EH (cell line): ENCODE measurements at places on chromosomes 1 and 21.

- no peak for DNase-seq
Measured at GRCh38 chr1:107450899-107451664, 310.2 kb downstream of the NTNG1 start.

DNA sequence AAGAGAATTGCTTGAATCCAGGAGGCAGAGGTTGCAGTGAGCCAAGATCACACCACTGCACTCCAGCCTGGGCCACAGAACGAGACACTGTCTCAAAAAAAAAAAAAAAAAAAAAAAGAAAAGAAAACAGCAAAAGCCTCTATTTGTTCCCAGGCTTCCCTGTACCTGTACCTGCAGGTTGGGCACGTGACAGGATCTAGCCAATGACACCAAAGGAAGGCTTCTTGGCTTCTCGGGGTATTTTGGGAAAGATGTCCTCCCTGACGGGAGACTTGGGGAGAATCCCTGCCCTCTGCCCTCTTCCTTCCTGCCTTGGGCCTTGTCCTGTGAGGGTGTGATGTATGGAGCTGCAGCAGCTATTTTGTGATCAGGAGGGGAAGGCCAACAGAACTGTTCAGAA is 22.8 kb downstream of the TMCO4 start:
- DNase-seq: no peak

DNA sequence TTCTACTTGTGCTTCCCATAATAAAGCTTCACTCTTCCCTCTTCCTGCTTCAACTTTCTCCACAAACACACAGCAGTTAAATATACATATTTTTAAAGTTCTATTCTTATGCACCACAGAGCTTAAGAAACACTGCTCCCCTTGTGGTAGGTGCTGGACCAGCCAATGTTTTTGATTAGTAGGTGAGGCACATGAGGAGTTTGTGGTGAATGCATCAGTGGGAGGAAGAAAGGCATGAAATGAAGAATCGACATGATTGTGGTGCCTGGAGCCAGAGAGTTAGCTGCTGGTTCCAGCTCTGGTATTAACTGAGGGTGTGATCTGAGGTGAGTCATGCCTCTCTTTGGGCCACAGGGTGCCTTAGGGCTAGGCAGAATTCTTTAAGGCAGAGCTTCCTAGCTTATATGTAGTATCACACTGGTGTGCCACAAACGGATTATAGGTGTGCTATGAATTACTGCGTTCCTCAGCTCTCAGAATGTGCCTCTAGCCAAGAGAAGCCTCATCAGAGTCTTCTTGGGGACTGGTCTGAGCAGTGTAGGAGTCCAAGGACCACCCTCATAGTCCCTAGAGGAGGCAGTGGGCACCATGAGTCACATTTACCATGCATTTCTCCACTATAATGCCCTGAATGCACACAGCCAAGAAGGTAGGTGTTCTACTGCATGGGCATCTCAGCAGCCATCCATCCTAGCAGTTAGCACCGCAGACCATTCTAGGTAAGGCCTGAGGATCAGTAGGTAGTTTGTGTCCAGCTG is 97.4 kb upstream of the SGIP1 start:
- DNase-seq: peak; percentile 90

- DNase-seq: no peak
Measured at GRCh38 chr21:40625991-40626390, 221.0 kb downstream of the DSCAM start.

- DNase-seq: no peak
Measured at GRCh38 chr1:56432166-56432971, 147.0 kb downstream of the PLPP3 start.

DNA sequence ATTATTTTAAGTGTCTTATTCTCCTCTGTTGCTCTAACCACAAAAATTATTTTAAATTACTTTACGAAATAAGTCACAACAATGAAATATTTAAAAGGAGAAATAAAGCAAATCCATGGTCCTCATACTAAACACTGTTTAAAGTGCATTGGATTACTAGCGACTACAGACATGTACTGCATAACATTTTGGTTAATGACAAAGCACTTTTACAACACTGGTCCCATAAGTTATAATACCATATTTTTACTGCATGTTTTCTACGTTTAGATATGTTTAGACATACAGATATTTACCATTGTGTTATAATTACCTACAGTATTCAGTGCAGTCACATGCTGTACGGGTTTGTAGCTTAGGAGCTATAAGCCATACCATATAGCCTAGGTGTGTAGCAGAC is 30.2 kb downstream of the VAMP4 start:
- no peak for DNase-seq

- no peak for DNase-seq
Measured at GRCh38 chr1:90919190-90919719, 102.6 kb downstream of the ZNF644 start.

- no peak for DNase-seq
Measured at GRCh38 chr1:218556016-218556415, 210.9 kb downstream of the TGFB2 start.

DNA sequence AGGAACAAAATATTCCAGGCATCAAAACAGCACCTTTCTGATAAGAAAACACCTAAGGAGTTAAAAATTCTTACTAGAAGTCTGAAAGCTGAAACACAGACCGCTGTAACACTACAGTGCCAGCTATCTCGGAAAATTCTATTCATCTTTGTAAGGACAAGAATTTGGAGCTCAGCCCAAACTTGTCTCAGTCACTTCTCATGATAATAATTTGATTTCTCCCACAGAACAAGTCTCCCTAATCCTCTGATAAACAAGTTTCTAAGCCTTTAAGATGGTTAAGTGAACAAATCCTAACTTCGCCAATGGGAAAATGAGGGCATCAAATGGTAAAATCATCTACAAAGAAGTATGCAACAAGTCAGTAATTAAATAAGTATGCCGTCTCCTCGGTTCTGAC is 59.9 kb downstream of the SIPA1L2 start:
- peak; percentile 9 for DNase-seq

GRCh38 chr1:21249940-21250493 is 40.2 kb downstream of the ECE1 start:
- DNase-seq: no peak

DNA sequence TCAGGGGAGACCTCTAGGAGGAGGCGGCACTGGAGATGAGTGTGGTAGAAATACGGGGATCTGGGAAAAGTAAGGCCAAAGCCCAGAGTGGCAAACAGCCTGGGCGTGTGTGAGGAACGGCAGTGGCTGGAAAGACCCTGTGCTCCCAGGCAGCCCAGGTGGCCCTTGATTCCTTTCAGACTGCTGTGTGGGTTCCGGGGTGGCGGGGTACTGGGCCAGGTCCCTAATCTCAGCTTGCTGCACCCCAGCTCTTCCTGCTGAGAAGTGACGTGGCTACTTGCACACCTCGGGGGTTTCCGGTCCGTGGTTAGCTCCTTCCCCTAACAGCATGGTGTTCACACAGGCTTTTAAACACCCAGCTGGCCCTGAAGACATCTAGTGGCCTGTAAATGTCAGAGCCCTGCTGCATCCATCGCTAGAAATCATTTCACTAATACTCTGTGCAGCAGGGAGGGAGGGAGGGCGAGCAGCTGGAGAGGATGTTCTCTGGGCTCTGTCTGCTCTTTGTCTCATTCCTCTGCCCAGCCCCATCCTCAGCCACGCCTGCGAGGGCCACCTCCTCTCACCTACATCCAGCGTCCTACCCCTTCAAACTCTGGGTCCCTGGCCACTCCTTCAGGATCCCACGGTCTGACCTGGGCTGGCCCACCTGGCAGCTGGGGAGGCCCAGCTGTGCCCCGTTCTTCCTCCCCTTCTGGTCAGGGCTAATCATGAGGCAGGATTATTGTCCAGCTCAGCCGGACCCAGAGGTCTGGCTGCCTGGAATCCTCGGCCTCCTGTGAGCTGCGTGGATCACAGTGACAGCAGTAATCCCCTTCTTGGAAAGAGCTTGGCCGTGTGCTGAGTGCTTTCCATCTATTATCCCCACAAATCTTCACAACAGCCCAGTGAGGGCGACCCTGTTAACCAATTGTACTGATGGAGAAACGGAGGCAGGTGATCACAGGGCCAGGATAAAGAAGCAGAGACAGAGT is 7.2 kb downstream of the ZDHHC18 start:
- no peak for DNase-seq

GRCh38 chr1:200872446-200873115 is at the start of gene GPR25:
Gene GPR25 (plus strand): TSS chr1:200872981. CDS start chr1:200873038, 57 bp downstream.
- no peak for DNase-seq

DNA sequence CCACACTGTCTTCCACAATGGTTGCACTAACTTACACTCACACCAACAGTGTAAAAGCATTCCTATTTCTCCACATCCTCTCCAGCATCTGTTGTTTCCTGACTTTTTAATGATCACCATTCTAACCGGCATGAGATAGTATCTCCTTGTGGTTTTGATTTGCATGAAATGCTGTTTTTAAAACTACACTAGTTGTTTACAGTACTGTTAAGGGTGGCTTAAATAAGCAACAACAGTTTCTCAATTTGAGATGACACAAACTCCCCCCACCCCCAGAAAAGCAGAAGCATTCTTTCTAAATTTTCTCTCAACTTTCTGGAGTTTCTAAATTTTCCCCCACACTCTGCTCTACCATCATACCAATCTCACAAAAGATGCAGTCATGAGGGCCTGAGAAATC is 7.1 kb upstream of the SLAMF7 start:
- no peak for DNase-seq

GRCh38 chr1:147890177-147890790 is 12.3 kb upstream of the GJA8 start:
- peak; percentile 64 for DNase-seq

DNA sequence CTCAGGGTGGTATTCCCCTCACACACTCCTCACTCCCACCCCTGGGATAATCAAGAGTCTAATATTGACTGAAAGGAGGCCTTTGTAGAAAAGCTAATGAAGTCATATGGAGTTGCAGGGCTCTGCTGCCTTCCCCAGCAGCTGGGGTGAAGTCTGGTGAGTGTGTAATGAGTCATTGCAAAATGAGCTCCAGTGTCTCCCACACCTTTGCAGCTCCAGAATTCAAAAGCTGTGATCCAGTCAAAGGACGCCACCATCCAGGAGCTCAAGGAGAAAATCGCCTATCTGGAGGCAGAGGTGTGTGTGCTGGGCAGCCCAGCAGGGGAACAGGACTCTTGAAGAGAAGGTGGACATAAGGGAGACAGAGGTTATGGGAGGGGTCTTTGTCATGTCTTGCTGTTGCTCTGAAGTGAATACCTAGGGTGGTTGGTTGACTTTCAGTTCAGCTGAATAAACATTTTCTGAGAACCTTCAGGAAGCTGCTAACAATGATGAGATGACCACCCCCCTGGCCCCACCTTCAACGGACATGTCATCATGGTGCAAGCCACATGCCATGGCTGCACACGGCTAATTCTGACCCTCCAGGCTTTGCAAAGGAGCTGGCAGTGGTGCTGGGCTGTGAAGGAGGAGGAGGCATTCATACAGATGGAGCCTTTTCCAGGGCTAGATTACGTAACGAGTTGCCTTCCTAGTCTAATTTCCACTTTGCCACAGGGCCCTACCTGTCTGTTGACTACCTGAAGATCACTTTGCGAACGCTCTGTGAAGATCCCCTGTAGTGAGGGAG is 32.2 kb upstream of the SNX27 start:
- DNase-seq: peak; percentile 31
